ENCODE measurements at places on chromosomes 4 and X.

DNA sequence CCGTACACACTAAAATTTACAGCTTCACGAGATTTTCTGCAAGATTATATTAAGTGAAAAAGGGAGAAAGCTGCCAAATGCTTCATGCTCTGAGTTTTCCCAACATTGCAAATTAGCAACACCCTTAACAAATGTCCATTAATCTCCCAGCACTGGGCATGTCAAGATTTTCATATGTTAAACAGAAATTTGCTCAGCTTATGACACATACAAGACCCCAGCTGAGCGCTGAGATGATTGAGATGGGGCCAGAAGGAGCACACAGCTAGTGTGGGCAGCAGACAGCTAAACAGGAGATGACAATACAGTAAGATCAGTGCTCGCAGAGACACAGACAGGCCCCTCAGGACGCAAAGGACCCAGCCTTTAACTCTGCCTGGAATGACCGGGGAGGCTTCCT, 208.8 kb downstream of the STK32B start:
- no peak for DNase-seq

DNA sequence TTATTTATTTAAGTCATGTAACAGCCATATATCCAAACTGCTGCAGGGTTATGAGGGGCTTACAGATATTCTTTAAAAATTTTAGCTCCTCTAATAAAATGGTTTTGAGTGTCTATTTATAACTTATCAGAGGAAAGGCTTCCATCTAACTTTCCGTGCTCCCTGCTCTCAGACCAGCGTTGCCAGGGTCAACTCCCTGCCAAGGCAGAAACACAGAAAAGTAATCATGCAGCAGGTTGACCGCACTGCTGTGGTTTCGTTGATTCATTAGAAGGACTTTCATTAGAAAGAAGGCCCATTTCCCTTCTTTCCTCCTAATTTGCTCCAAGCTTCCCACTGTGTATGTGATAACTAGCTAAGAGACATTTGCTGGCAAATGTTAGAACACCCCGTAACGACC, 33.9 kb downstream of the BCLAF3 start:
- no peak for DNase-seq

DNA sequence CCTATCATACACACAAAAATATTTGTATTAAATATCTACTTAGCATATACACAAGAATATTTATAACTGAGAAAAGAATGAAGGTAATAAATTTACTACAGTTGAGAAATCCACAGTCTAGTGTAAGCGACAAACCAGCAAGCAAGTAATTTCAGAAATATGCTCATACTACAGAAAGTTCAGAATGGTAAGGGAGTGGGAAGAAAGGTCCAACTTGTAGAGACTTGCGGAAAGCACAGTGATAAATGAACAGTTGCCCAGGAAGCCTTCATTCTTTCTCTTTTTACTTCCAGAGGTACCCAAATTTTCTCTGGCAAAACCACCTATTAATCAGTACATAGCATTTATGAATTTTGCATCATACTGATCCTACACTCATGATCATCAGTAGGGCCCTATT, 438.1 kb upstream of the PCDH10 start:
- no peak for DNase-seq

- DNase-seq, result no peak
Measured at GRCh38 chr4:40180356-40180755, 16.5 kb upstream of the RHOH start.

DNA sequence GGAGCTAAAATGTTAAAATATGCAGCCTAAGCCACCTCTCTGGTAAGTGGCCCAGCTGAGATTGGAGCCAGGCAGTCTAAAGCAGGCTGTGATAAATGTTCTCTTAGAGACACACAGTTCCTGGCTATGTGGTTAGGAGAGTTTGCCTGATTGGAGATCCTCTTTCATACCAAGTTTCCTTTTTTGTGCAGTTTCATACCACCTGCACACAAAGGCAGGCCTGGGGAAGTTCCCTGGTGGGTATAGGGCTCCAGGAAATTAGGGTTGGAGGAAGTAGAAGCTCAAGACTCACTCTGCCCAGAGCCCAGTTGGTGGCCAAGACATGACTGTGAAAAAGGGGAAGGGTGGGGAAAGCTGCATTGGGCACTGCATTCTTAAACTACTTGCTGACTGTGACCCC, 16.9 kb downstream of the CYBB start:
- no peak for DNase-seq

GRCh38 chr4:83128240-83128929, 13.9 kb upstream of the PLAC8 start:
- no peak for DNase-seq

GRCh38 chr4:158159054-158159717, 13.6 kb downstream of the GASK1B start:
- no peak for DNase-seq

GRCh38 chr4:113435893-113436292, 325.6 kb downstream of the CAMK2D start:
- DNase-seq, result no peak

- no peak for DNase-seq
Measured at GRCh38 chrX:39599339-39599738, 498.4 kb downstream of the BCOR start.

DNA sequence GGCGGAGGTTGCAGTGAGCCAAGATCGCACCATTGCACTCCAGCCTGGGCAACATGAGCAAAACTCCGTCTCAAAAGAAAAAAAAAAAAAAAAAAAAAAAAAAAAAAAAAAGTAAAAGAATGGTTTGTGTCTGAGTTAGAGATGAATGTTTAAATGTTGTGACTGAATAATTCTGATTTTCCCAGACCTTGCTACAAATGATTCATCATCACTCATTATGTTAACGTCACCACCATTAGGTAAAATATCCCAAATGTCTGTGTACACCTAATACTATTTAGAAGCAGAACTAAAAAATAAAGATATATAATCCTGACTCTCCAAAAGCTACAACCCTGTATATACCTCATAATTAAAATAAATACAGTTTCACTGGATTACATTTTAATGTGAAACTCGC, 70.8 kb downstream of the HHIP start:
- DNase-seq, result no peak

GRCh38 chr4:38411092-38411491, 252.9 kb upstream of the KLF3 start:
- DNase-seq, result no peak

GRCh38 chr4:158810487-158811215, 41.8 kb downstream of the FNIP2 start:
- DNase-seq, result no peak

DNA sequence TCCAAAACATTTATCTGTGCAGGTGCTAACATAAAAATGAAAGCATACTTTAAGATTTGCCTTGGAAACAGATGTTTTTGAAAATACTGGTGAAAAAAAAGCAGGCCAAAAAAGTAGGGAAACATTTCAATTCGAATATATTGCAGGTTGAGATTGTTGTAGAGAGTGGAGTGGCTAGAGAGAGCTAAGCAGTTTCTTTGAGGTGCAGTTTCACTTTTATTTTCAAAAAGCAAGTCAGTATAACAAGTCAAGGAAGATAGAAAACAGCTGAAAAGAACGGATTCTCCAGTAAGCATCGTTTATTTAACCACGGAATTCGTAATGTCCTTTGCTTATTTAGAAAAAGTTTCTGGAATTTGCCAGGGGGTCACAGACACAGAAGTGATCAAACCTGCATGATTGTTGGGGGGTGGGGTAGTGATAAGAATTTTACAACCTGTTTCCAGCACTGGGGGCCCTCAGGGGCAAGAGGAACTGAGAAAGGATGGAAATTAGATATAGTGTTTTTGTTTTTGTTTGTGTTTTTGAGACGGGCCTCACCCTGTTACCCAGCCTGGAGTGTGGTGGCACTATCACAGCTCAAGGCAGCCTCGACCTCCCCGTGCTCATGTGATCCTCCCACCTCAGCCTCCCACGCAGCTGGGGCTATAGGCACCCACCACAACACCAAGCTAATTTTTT, 175.0 kb downstream of the TENM3 start:
- no peak for DNase-seq

GRCh38 chr4:151226004-151226932, 50.7 kb upstream of the PRSS48 start:
- no peak for DNase-seq

DNA sequence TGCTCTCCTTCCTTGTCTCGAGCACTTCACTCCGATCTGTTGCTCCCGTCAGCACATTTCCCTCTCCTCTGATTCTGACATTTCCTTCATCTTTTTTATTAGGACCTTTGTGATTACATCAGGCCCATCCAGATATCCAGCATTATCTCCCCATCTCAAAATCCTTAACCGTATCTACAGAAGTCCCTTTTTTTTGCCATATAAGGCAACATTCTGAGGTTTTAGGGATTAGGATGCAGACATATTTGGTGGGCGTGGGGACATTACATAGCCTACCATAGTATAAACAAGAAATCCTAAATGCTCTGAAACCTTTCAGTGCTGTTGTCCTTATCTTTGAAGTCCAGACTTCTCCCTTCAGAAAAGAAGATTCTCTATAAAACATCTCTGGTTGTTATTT, 505.0 kb upstream of the PITX2 start:
- no peak for DNase-seq

DNA sequence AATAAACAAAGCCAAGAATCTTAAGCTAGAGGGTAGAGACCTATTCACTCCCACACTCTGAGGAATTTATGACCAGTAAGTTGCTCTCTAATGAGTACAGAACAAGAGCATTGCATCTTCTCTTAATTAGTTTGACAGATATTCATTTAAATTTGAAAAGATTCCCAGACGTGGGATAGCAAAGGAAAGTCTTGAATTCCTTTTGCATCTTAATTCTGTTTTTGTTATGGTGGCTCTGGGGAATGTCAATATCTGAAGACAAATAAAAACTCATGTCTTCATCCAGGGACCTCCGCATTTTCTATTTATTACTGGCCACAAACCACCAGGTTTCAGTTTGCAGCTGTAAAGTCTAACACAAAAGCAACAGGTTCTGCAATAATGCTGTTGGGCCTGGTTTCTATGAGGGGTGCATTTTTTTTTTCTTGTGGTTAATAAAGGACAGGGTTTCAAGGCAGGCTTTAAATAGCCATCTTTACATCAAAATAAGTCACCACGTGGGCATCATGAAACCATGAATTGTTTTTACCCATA, 172.3 kb downstream of the SHROOM3 start:
- DNase-seq, result no peak

DNA sequence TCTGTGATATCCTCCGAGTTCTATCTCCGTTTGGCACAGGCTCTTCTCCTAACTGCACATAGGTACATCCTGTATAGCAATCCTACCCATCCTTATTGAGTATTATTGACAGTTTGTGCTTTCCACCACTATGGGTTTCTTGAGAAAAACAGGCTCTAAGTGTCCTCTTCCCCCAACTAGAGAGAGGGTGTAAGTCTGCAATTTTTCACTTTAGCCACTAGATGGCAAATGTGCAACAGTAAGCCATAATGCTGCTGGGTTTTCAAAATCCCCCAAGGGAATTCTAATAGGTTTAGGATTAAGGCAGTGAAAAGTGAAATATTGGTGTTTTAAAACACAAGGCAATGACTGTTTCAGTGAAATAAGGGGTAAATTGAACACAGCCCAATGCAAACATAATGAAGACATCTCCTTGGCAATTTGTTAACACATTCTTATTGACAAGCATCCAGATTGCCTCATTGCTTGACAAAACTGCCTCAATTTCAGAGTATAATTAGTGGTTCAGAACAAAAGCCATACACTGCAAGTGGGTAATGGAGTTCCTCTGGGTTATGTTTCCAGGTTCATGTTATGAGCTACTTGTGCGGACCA, 239.0 kb upstream of the HTR2C start:
- DNase-seq, result no peak

DNA sequence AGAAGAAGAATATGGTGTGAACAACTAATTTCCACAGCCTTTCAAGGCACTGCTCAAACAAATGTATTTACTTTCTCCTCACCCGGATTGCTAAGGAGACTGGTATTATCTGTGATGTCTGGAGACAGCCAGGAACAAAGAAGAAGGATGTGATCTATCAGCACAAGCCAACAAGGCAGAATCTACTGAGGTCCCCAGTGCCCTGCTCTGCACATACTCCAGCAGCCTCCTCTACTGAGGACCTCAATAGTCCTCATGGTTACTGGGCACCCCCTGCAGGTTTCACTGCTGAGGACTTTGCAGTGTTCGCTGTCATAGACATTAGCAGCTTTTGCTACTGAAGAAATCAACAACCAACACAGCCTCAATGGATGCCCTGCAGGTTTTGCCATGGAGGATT, 930.1 kb downstream of the ADGRL3 start:
- DNase-seq, result no peak

Data from activated CD8-positive, alpha-beta memory T cell treated with anti-CD3 and anti-CD28 coated beads, Interleukin-2, amount 50 U/mL, for 4 hours (primary cell).